ENCODE measurements at places on chromosomes 3 and 15.

DNA sequence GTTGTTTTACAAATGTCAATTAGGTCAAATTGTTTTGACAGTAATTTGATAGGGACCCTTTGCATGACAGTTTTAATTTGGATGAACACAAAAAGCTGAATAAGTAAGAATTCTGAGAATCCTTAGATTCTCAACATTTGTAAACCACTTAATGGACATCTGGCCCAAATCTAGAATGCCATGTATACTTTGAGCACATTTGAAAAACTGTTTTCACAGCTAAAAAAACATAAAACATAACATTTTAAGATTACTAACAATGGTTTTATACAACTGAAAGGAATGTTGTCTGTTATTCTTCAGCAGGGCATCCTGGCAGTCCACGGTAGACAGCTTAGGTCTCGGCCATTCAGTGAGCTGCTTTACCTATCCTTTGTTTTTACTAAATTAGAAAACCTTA, 34.5 kb upstream of the TM2D3 start:
- DNase-seq, result no peak

GRCh38 chr3:11901286-11901875, 54.7 kb upstream of the TAMM41 start:
- no peak for DNase-seq

GRCh38 chr15:89398896-89399237, 64.2 kb upstream of the POLG start:
- DNase-seq, result no peak

DNA sequence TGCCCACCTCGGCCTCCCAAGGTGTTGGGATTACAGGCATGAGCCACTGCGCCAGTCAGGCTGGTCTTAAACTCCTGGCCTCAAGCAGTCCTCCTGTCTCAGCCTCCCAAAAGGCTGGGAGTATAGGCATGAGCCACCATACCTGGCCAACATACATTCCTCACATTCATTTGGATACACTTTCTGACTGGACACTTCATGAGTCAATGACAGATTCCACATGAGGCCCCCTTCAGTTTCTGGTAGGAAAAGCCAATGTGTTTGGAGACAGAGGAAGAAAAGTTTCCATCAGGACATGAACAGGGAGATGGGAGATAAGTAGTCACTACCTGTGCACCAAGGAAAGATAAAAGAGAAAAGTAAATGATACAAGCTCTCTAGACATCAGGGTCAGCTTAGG, 49.4 kb upstream of the GSK3B start:
- no peak for DNase-seq

DNA sequence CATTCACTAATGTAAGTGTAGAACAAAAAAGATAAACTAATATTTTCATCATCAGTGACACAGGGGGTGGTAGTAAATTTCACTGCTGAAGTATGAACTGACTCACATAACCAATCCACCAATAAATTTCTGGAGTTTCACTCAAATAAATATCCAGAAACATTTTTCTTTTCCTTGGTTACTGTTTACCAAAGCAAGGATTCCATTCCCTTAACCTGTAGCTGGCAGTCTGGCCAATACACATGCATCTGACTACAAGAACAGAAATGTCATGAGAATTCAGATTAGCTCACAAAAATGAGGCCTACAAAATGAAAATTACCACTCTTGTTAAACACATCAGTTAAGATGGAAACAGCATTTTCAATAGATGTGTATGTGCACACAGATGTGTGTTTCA, 80.3 kb downstream of the STAG1 start:
- no peak for DNase-seq

DNA sequence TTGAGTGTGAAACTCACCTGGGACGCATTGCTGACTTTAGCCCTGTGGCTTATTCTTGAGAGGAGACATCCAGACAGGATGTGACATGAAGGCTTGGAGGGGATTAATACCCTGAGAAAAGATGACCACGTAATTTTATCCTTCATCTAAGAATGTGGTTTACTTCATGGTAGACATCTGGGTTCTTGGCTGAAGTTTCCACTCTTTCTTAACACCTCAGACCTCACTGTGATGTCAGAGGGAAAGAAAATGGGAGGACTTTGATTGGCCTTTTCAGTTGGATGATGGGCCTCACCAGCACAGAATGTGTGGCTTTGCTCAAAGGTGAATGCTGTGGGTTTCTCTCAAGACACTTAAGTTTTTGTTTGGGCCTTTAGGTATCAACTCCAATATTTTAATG, 16.5 kb downstream of the GORASP1 start:
- no peak for DNase-seq

DNA sequence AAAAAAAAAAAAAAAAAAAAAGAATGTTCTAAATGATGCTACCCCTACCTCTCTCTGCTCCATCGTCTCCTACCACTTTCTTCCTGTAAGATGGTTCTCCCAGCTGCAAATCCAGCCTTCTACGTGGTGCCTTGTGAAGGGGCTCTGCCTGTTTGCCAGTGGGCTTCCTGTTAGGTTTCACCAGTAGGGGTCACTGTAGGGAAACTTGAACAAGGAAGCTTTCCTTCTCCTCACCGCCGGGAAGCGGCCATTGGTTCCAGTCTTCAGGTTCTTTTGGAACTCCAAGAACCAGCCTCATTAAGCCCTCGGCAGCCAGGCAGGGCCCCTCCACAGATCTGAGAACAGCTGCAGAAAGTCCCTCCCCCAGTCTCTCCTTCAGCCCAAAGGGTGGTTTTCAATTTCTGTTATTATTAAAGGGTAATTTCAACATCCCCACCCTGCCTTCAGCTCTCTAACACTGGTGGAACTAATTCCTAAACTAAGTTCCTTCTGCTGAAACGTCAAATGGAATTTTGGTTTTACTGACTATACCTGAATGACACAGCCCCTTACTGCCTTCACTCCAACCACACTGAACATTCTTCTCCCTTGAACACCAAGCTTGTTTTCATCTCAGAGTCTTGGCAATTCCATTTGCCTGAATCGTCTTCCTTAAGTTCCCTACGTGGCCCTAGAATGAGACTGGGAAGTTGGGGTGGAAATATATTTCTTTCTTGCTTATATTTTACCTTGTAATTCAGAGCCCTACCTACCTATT, 13.5 kb downstream of the MCCC1 start:
- DNase-seq, result no peak

- peak; percentile 28 for DNase-seq
These were observed 107.5 kb upstream of the ARHGEF26 start for GRCh38 chr3:154013736-154014135.

DNA sequence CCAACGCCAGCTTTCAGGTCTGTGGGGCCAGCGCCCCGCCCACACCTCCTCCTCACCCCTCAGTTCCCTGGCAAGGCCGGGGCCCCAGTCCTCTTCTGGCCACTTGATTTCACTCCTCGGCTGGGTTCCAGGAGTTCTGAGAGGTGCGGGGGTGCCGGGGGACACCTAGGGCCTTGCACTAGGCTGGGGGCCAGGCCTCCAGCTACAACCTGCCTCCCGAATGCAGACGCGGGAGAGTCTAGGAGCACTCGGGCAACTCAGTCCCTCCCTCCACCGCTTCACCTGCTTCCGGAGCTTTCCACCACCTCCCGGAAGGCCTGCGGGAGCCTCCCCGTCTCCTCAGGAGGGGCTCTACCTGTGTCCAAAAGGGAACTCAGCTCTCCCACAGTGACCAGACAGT, 35.6 kb downstream of the TNK2 start:
- no peak for DNase-seq

DNA sequence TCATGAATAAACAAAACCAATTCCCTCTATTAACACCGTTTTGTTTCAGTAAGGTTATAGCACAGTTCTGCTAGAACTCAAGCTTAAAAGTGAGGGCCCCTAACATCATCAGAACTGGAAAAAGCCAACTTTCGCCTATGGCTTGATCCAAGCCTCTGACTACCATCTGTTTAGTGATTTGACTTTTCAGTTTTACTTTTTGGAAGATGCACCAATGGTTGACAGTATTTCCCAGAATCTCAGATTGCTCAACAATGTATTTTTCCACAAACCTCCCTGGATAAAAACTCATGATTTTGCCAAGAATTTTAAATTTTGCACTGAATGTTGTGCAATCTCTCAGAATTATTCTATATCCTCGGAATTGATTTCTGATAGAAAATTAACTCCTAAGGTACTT, 190.7 kb downstream of the LSAMP start:
- no peak for DNase-seq

DNA sequence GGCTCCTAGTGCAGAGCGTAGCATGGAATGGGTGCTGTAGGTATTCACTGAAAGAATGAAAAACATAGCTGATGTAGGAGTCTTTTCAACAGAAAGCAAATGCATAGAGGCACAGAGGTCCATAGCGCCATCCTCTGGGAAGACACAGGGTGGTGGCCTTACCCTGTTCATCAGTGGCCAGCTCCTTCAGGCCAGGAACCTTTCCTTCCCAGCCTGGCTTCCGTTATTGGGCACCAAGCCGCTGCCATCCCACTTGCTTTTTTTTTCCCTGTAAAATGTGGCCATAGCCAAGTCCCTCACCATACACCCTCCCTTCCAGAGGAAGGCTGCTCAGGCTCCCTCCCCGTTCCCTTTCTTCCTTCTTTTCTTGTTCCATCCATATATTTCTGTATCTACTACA, 118.1 kb downstream of the ZNF621 start:
- no peak for DNase-seq

DNA sequence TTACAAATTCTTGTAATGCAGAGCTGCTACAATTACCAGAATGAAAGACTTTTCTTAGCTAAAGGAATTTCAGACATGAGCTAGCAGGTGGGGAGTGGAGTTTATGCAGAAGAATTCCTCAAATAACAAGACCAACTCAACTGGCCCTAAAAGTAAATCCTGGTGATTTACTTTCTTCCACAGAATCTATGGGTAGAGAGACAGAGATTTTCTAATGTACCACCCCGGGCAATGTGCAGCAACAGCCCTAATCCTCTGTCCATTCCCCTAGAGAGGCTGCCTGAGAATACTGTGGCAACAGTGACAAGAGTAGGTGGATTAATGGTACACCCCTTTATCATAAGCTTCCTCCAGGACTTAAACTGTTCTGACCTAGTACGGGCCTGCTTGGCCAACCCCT, 55.2 kb downstream of the AQR start:
- DNase-seq, result no peak

DNA sequence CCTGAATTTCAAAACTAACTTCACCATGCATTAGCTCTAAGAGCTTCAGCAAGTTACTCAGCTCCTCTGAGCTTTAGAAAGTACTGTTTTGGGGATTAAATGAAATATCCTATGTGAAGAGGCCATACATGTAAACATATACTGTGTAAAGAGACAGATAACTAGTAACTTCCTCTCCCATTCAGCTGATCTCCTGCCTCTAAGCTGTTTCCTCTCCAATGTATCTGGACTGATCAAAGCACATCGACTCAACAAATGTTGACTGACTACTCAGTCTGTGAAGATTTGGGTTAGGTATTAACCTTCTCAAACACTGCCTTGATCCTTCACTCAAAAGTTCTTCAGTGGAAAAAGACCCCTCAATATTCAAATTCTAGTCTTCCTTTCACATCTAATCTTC, 82.0 kb downstream of the BOC start:
- no peak for DNase-seq

Data from umbilical cord (tissue), 2 donors.